ENCODE measurements at places on chromosomes 5 and 9. TPM values are rescaled to one million over a fixed set of nuclear protein-coding genes. Genes with fewer than 3 reads are reported as not detected.

GRCh38 chr9:36903541-36904435 is 130.3 kb downstream of the PAX5 start:
- DNase-seq, result peak; percentile 80

DNA sequence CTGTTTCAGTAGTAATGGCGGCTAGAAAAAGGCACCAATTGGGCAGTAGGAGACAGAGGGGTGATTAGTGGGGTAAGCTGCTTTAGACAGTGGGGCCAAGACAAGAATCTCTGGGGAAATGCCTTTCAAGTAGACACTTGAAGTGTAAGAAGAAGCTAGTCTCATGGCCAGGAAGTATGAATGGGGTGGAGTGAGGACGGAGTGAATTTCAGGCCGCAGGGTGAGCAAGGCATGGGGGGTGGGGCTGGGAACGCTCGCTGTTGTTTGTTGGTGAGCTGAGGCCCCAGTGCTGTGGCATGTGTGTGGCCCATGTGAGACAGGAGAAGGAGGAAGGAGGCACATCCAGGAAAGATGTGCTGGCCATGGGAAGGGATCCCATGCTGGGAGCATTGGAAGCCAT is 149.2 kb upstream of the NFIL3 start:
- DNase-seq, result no peak

GRCh38 chr5:74166064-74166463 is 474.5 kb downstream of the ENC1 start:
- DNase-seq, result peak; percentile 88

Gene INSL4
- not detected for polyA plus RNA-seq

DNA sequence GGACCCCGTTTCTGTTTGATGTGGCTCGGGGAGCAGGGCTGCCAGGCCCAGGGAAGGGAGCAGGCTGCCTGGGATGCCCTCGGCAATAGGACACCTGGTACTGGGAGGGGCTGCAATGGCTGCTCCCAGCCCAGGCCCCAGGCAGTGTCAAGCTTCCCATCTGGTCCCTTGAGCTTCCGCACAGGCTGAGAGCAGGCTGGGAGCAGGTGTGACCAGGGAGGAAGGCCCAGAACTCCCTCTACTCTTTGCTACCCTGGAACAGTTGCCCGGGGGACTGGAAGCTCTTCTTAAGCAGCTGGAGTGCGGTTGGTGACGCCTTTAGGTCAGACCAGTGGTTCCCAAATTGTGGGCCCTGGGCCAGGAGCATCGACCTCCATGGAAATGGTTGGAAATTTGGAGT is 186.9 kb downstream of the GADD45G start:
- no peak for DNase-seq

DNA sequence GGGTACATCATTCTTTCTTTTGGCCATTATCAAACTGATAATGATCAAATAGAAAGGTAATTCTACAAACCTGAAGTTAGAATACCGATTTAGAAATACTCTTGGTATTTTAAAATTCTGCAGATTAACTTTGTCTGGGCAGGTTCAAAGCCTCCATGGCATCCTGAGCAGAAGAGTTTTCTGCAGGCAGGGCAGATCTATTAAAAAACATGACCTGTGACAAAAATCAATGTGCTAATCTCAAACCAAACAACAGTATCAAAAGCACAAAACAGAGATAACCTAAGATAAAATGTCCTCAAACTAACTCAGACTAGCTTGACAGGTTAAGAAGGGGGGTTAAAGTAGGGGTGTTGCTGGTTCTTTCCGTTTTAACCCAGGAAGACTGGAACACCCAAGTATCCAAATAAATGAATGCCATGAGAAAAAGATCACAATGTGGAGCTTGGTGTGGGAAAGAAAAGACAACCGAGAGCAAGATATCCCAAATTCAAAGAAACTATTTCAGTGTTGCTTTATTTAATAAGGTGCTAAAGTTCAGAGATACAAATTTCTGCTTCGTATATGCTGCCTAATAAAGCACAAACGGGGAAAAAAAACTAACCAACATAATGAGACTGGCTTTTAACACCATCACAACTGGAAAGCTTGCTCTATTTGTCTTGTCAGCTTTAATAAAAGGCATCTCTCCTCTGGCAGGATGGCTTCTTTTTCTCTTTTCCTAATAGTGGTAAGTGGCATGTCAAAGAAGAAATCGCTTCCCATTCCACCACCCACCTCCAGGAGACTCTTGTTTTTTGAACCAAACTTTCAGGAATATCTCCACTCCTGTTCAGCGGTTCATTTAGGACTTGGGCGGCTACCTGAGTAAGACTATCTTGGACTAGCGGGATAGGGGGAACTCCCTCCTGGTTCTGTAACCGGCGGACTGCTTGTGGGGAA is 2.3 kb downstream of the EFNA5 start:
- DNase-seq, result peak; percentile 48

Gene FAM200C
- polyA plus RNA-seq, result 0.86 TPM

- no peak for DNase-seq
Observed at GRCh38 chr5:35354751-35355150, 124.5 kb upstream of the PRLR start.

Gene LMNB1
- polyA plus RNA-seq, result 45.2 TPM

Gene ADAMTS19
- polyA plus RNA-seq, result not detected

DNA sequence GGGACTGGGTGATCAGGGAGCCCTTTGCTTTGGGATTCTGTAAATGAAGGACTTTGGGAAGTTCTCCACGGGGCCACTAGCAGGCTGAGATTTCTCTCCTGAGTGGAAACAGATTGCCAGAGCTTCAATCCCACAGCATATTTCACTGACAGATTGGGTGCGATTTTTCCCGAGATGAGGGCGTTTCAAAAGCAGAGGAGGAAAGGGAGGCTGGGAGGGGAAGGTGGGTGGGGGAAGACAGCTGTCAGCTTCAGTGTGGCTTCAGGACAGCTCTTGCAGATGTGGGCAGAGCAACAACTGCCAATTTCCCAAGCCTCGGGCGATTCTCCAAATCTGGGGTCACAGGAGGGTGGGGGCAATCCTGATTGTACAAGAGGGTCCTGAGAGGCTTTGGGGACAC is 258.5 kb upstream of the ADRA1B start:
- DNase-seq, result no peak

DNA sequence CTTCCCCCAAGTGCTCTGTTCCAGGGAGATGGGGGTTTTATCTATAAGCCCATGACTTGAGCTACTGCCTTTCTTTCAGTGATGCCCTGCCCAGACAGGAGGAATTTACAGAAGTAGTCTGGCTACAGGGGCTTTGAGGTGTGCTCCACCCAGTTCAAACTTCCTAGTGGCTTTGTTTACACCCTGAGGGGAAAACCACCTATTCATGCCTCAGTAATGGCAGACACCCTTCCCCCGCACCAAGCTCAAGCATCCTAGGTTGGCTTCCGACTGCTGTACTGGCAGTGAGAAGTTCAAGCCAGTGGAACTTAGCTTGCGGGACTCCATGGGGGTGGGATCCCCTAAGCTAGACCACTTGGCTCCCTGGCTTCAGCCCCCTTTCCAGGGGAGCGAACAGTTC is 154.6 kb downstream of the IZUMO3 start:
- no peak for DNase-seq

- DNase-seq, result no peak
Observed at GRCh38 chr9:135815830-135816650, 91.3 kb downstream of the CAMSAP1 start.

Gene ENDOG
- 21.1 TPM for polyA plus RNA-seq

DNA sequence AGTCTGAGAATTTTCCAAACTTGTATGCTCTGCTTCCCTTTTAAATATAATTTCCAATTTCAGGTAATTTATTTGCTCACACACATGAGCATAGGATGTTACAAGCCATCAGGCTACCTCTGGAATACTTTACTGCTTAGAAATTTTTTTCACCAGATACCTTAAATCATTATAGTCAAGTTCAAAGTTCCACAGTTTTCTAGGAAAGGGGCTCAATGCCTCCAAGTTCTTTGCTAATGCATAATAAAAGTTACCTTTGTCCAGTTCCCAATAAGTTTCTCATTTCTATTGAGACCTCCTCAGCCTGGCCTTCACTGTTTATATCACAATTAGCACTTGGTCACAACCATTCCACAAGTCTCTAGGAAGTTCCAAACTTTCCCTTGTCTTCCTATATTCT is 16.2 kb upstream of the UGT3A1 start:
- DNase-seq, result no peak

Gene SUSD3
- polyA plus RNA-seq, result not detected

Gene PCDHB15
- 0.55 TPM for polyA plus RNA-seq

DNA sequence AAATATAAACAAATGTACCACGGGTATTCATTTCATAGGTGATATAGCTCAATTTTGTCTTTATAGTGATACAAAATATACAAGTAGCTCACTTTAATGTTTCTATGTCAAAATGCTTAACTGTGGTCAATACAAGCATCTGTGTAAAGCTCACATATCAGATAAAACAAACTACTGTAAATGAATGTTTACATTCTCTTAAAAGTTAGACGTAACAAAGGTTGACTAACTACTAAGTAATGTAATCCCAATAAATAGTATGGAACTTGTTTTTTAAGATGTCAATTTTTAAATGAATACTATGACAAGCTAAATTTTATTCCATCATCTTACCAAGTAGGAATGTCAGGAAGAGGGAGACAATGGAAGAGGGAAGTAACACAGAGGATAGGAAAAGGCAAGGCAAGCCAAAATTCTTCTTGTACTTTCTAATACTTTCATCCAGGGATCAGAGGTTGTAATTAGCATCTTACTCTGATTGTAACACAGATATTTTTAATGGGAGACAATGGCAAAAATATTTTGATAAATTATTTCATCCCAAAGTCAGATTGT is 105.5 kb downstream of the STRBP start:
- peak; percentile 63 for DNase-seq

- DNase-seq, result no peak
Observed at GRCh38 chr9:124278054-124278540, 20.3 kb downstream of the NEK6 start.
